Pons (tissue), 1 donor: ENCODE measurements at places on chromosomes 13 and 19.

DNA sequence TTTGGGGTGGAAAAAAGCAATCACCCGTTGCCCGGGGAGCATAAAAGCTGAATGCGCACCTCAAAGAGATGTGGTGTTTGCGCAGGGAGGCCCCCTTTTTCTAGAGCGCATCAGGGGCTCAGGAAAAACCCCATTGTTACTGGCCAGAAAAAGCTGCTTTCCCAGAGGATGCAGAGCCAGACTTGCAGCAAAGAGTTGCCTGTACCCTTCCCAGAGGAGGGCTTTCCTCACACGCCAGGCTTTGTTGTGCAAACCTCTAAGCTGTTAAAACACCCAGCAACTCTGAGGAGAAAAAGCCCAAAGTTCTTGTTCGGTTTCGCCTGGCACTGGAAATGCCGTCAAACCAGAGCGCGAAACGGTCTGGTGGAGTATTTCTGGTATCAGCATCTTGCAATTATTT lies 29.3 kb downstream of the GSX1 start:
- no peak for DNase-seq

DNA sequence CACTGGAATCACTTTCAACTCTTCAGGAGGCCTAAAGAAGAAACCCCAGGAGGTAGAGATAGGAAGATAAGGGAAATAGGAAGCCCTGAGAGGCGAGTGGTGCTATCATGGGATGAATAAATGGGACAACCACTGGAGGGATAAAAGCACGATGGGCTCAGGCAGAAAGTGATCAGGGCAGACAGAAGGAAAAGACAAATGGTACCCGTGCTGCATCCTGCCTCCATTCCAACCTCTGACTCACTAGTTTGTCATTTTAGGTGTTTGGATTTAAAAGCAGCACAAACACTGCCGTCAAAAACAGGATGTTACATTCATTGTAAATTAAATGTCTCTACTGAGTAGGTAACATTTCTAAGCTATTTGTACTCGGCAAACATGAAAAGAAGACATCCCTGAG lies 314.3 kb upstream of the HTR2A start:
- no peak for DNase-seq

- DNase-seq = no peak
Measured at GRCh38 chr13:20497006-20497775, 28.5 kb downstream of the CRYL1 start.

DNA sequence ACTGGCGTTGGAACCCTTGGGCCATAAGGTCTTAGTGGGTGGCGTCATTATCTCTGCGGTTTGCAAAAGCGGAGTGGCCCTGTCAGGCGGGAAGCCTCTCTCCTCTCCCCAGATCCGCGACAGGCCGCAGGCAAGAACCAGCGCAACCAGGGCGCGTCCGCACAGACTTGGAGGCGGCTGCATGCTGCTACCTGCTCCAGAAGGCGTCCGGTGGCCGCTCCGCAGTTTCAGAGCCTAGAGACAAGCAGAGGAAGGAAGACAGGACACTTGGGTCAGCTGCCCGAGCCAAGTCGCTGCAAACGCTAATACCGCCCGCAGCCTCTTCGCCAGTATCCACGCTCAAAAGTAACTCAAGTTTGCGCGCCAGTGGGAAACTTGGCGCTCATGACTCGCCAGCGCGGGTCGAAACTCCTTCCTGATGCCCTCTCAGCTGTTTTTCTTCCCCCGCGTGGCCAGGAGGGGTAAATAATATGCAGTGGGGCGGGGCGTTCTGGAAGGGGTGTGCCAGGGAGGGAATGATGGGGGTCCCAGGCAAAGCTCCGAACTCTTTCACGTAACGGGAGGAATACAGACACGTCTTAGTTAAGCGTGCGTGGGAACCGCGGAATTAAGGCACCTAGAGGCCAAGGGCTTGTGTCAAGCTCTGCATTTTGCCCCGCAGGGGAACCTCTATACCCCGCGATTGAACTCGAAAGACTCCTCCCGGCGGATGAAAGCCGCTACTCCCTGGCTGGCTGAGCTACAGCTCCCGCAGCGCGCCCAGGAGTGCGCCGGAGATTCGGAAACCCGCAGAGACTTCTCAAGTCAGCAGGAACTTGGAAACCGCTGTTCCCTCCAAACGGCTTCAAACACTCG lies at the start of gene EDNRB:
TSS of gene EDNRB (minus strand) at position 441 of the 855 bp plus-strand sequence. CDS start at position 183, 258 bp downstream.
- peak; percentile 32 for DNase-seq

- no peak for DNase-seq
Measured at GRCh38 chr13:73417012-73417615, 358.3 kb downstream of the KLF5 start.

DNA sequence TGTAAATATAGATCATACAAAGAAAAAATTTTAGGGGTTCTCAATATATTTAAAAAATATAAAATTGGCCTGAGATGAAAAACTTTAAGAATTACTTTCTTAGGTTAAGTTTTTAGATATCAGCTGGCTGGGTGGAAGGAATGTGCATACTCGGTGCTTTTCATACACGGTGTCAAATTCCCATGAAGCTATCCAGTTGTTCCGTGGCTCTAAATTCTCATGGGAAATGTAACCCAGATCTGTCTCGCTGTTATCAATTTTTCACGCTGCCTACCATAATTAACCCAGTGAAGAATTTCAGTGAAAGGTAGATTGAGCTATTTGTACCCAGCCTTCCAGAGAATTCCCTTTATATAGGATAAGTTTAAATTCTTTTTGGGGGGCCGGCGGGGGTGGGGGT lies 11.6 kb upstream of the ZNF835 start:
- DNase-seq = no peak

- no peak for DNase-seq
Measured at GRCh38 chr13:106795847-106796246, 227.9 kb upstream of the ARGLU1 start.

DNA sequence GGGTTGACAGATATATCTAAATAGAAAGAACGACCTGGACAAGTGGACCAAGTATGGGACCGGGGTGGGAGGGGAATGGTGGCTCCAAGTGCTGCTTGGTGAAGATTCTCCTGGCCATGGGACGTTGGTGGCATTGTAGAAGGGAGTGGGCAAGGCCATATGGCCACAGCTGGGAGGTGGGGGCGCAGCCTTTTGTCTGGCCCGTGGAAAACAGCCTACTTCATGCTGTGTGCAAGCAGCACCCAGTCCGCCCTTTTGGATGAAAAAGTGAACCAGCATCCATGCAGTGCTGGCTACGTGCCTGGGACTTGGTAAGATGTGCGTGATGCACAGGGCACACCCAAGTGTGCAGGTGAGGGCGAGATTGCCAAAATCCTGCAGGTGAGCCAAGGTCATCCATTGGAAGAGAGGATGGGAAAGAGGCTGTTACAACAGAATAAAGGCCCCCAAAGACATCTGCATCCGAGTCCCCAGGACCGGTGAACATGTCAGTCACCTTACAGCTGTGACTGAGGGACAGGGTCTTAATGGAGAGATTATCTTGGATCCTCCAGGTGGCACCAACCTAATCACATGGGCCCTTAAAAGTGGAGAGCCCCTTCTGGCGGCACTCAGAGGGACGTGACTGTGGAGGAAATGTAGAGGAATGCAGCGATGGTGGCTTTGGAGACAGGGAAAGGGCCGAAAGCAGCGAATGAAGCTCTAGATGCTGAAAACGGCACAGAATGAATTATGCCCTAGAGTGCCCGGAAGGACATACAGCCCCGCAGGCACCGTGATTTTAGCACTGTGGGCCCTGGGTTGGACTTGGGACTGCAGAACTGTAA lies 40.8 kb downstream of the TEX29 start:
- no peak for DNase-seq

DNA sequence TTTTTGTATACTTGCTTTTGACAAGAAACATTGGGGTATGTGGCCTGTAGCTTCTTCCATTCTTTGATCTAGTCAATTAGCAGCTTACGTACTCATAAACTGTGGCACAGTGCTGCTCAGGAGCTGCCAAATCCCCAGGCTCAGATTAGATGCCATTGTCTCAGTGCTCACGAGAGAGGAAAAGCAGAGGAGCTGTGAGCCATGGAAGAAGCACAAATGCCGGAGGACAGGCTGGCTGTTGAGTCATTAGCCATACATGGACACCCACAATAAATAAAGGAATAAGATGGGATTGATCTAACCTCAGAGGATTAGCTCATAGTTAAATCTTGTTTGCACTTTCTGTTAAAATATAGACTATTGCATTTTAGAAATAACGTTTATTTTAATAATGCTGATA lies 121.7 kb downstream of the POSTN start:
- DNase-seq = no peak

- DNase-seq = no peak
Measured at GRCh38 chr13:23618341-23618740, 48.1 kb downstream of the TNFRSF19 start.

DNA sequence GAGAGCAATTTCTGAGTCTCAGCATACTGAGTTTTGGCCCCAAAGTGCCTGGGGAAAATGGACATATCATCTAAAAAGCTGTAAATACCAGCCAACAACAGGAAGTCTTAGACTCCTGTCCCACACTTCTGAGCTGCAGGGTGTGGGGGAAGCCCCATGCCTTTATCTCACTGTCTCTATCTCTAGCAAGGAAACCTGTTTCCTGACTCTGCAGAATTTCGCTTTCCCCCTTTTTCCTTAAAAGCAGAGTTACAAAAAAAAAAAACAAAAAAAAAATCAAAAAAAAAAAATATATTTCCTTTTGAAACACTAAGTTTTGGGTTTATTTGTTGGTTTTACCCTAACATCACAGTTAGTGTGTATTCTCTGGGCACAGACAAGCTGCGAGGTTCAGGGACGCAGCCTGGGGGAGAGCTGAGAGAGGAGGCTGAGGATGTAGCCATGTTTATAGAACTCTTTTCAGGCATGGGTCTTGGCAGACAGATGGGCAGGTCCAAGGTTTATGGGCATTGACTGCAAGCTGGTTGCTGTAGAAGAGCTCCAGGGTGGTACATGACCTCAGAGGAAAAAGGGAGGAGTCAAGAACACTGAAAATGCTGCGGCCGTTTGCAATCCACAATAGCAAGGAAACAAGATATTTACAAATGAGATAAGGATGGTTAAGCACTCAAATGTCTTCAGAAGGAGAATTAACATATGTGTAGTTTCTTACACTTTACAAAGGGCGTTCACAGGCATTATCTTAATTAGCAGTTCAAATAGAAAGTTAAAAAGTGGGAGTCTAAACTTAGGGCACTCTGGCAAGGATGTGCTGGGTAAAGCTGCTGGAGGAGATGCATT lies 4.9 kb downstream of the MBNL2 start:
- peak; percentile 47 for DNase-seq

DNA sequence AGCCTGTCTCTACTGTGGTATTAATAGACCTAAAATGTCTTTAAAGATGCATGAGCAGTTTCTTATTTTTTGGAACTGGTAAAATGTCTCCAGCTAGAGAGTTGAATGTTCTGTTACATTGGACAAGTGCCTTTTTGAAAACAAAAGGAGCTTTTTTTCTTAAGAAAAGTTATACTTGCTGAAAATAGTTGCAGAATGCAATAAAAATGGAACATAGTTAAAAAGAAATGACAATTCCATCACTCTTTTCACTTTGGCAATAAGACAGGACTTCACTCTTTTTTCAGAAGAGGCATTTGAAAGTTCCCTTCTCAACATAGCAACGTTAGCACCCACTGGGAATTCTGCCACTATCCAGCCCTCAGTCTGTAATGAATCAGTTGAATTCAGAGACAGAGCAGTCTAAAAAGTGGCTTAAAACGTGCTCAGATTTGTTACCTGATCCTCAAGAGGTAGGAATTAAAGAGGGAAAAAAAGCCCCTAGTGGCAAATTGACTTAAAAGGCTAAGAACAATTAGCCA lies 10.1 kb downstream of the RGCC start:
- DNase-seq = peak; percentile 83

- DNase-seq = no peak
Measured at GRCh38 chr13:114177245-114178010, 1.6 kb upstream of the CFAP97D2 start.

DNA sequence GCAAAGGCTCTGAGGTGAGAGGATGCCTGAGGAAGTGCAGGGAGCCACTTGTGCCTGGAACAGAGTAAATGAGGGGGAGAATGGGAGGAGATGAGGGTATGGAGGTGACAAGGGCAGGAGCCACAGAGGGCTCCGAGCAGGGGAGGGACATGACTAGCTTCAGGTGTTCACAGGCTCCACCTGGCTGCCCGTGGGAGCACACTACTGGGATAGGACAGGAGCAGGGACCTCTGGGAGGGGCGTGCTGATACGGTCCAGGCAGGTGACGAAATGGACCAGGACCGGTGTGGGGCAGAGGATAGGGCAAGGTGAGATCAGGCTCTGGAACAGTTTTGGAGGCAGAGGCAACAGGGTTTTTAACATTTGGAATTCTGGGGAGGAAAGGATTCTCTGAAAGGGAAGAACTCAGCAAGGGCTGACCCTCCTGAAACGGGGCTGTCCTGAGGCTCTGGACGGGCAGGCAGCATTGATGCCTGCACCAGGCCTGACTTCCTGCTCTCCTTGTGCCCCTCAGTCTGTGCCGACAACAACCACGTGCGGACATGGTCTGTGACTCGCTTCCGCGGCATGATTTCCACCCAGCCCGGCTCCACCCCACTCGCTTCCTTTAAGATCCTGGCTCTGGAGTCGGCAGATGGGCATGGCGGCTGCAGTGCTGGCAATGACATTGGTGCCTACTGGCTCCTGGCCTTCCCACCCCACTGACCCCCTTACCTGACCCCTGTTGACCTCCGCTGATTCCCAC lies 11.6 kb downstream of the SHKBP1 start:
- no peak for DNase-seq

DNA sequence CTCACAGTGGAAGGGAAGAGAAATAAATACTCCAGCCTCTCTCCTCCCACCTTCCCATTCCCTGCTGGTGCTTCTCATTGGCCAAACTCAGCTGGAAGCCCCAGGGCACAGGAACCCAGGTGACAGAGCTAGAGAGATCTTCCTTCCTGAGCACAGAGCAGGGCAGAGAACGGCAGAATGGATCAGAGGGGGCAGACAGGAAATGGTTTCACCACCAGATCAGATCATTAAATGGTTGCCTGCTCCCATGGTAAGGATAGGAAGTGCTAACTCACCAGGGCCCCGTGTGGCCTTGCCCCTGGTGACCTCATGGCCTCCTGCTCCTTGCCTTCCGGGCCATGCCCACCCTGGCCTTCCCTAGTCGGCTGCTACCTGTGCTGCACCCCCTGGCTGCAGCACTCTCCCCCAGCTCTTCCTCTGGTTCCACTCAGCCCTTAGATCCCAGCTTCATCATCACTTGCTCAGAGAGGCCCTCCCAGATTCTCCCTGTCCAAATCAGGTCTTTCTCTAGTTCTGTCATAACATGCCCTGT lies 108.7 kb downstream of the DPF1 start:
- DNase-seq = no peak

DNA sequence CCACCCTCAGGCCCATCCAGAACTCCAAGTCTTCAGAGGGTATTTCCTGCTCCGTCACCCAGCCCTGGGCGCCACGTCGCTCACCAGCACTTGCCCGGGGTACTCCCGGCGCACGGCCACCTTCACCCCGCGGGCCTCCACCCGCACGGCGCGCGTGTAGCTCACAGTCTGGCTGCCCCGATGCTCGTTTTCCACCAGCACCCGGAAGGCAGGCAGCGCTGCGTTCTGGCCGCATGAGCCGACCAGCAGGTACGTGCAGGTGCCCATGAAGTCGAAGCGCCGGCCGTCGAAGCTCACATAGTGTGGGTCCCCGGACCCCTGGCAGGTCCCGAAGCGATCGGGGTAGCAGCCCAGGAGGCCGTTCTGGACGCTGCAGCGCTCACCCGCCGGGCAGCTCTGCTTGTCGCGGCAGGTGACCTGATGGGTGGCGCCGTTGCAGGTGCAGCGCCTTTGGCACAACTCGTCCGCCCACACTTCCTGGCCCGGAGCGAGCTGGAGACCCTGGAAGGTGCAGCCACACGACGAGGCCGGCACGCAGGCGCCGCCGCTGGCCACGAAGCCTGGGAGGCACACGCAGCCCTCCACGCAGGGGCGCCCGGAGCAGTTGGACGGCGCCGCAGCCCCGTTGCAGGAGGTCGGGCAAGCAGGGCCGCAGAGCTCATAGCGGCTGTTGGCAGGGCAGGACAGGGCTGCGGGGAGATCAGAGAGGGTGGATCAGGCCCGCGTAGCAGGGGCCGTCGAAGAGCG lies 19.2 kb downstream of the FCGBP start:
- DNase-seq = no peak
